Renal cortical epithelial cell (primary cell): ENCODE measurements at places on chromosomes 11 and 22.
A peak's percentile ranks its signal among the peaks of the same experiment; 100 is the strongest.

DNA sequence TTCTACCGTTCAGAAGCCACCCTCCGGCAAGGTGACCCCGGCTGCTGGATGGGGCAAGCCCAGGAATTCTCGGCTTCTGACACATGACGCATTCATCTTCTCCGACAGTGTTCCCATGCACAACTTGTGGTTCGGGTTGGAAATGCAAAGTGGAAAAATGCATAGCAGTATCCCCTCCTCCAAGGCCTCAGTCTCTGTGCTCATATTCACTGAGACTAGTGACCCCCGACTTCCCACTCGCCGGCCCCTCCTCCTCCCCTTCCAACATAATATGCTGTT, 70.0 kb upstream of the NTM start:
- DNase-seq, result no peak

DNA sequence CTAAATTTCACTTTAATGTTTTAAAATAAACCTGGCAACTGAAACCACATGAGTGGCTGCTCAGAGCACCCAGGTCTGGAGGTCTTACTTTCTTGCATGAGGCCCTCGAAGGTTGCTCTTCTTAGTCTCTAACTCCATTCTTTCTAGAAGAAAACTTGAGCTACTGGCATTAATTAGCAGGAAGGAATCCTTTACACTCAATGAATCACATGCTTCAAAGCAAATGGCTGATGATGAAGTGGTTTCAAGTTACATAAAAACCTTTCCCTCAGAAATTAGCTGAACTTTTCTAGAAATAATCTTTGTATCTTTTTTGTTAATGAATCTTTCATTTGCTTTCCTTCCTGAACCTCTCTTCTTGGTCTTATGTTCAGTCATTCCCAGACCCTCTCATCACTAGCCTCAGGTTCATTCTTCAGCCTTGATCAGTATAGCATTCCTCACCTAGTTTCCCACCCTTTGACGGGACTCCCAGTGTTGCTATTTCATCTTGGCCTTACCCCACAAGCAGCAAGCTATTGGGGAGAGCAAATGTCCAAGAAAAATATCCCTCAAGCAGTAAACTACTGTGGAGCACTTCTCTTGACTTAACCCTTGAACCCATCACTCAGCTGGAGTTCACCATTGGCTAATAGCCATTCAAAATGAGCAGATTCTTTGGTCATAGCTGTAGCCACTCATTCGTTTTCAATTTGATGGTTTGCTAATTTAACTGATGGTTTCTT, 75.1 kb downstream of the INSC start:
- peak; percentile 38 for DNase-seq

GRCh38 chr11:64245797-64246620, 734 bp downstream of the PPP1R14B start:
- DNase-seq, result peak; percentile 85

DNA sequence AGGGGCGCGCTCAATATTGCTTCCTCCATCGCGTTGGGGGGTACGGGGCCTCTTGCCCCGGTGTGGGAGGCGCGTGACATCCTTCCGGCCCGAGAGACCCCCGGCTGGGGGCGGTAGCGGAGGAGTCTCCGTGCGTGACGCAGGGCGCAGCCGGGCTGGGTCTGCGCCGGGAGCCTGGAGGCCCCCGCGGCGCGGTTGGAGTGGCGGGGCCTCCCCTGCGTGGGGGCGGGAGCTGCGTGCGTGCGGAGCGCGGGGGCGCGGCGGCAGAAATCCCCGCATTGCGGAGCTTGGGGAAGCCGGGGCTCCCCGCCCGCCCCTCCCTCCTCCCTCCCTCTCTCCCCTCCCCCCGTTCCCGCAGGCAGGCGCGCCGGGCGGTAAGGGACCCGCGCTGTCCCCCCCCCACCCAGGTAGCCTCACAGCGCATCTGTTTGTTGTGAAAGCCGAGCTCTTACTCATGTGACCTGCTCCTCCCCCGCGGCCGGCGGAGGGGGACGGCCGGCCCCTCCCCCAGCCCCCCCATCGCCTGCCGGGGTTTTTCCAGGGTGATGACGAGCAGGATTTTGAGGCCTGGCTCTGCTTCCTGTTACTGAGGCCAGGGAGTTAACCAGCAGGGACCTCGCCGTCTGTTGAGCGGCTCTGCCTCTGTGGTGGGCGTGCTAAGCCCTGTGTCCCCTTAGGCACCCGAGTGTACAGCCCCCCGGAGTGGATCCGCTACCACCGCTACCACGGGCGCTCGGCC, 1.6 kb downstream of the PIM3 start:
- peak; percentile 78 for DNase-seq

DNA sequence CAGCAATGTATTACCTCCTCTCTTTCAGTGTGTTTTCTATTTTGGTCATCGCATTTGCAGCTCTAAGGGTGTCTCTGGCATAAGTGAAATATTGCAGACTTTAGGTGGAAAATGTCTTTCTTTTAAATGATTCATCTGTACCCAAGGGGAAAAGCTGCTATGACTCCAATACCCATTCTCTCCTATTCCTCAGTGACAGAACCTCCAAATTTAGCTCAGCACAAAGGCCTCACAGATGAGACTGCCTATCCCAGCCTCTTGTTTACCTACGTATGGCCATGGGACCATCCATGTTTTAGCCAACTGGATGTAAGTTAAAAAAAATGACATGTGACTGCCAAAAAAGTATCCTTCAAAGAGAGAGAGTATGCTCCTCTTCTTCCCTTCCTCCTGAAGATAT, 7.9 kb downstream of the MTMR2 start:
- no peak for DNase-seq

GRCh38 chr11:69931994-69932910, 113.0 kb upstream of the FGF3 start:
- DNase-seq, result no peak

GRCh38 chr11:100925935-100926334, 203.7 kb downstream of the PGR start:
- DNase-seq, result peak; percentile 81

DNA sequence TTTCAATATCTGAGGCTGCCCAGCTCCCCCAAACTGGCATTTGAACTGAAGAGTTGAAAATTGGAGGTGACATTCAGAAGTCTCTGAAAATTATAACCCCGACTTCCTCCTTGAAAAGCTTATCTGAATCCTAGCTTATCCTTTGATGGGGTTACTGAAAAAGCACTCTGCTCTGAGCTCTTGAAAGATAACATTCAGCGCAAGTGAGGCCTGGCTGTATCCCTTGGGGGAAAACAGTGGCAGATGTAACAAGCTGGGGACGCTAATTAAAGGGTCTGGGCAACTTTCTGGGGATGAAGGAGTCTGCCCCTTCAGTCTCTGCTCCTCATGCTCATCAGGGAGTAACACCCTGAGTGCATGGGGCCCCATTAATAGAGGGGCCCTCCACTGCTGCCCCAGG, 402.0 kb upstream of the CADM1 start:
- DNase-seq, result no peak

DNA sequence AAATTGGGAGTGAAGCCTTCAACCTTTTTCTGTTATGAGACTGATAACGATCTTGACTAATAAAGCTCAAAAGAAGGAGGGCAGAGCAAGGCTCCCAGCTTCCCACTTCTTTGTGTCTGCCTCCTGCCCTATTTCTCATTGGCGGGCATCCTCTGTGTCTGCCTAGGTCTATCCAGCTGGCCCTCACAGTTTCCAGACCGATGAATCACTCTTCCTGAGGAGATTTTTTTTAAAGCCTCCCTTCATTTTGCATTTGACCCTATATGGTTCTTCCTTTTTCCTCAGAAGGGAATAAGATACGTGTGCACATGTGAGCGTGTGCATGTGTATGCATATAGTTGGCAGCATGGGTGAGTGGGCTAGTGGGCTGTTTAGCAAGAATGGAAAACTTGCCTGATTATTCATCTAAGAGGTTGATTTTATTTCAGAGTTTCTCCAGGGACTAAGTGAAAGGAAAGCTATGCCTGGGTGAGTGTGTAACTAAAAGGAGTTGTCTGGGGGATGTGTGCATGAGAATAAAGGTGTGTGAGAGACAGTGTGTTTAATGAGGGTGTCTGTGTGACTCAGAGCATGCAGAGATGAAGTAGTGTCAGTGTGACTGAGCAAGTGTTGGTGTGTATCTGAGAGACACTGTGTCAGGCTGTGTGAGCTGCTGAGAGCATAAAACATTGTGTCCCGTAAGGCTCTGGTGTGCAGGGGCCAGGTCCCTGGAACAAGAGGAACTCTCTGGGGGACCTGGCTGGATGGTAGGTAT, 12.2 kb downstream of the PHLDB1 start:
- peak; percentile 95 for DNase-seq

GRCh38 chr11:46898396-46899095, 19.8 kb downstream of the LRP4 start:
- DNase-seq, result no peak

DNA sequence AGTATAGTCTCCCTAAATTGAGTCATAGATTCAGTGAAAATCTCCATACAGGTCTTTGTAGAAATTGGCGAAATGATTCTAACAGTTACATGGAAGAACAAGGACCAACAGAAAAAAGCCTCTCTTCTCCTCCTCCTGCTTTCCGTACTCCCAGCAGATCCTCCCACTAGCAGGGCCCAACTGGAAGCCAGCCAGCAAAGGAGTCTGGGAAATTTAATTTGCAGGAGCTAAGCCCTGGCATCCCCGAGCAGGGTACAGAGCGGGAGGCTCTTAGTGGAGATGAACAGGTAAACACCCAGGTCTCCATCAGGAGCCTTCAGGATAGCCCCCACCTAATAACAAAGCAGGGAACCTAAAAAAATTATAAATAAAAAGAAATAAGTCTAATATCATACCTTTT, 1473.8 kb downstream of the TBC1D22A start:
- DNase-seq, result no peak

- no peak for DNase-seq
These were observed 48.0 kb upstream of the ANO3 start for GRCh38 chr11:26283852-26284408.

DNA sequence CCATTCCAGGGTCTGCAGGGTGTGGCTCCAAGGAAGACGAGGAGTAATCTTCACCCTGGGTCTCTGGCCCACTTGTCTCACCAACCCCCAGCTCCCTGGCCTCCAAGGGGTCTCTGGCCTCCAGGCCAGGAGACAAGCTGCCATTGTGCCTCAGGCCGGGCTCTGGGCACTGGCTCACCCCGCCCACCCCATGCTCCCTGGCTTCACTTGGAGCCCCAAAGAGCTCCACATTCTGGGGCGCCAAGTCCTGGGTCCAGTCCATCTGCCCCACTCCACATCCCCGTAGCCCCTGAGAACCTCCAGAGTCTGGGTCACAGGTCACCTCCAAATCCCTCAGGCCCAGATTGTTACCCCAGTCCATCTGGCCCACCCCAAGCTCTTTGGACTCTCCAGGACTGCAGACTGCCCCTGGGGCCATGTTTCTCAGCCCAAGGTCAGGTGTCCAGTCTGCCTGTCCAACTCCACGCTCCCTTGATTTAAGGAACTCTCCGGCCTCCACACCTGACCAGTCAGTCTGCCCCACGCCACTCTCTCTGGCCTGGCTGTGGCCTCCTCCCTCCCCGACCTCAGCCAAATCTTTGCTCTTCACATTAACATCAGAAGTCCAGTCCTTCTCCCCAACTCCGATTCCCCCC, 16.2 kb downstream of the TNKS1BP1 start:
- DNase-seq, result no peak

GRCh38 chr11:75182664-75183063, 31.8 kb downstream of the SLCO2B1 start:
- DNase-seq, result no peak

- no peak for DNase-seq
These were observed 177.4 kb downstream of the BUD13 start for GRCh38 chr11:116595305-116595880.

DNA sequence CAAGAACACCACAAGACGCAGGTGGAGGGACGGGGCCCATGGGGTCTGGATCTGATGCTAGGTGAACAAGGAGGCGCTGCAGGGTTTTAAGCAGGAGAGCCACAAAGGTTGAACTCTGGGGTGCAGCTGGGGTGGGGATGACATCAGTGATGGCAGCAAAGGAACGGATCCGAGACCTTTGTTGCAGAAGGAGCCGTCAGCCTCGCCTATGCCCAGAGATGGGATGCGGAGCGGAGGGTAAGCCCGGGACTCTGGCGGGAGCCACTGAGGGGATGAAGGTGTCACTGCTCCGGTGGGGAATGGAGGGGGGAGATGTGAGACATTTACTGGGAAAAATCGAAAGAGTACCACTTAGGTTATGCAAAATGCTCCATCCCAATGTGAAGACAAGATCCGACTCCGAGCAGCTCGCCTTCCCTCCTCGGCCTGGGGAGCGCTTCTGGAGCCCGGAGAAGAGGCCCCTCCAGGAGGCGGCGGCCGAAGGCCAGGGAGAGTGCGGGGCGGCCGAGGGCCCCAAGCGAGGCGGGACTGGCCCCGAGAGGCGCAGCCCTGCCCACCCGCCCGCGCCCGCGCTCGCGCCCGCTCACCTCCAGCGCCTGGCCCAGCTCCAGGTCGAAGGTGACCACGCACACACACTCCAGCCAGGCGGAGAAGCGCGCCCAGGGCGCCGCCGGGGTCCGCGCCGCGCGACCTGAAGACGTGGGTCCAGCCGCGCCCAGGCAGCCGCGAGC, 422 bp downstream of the DENND6B start:
- no peak for DNase-seq

GRCh38 chr11:64065712-64066111, 30.0 kb downstream of the FLRT1 start:
- no peak for DNase-seq

DNA sequence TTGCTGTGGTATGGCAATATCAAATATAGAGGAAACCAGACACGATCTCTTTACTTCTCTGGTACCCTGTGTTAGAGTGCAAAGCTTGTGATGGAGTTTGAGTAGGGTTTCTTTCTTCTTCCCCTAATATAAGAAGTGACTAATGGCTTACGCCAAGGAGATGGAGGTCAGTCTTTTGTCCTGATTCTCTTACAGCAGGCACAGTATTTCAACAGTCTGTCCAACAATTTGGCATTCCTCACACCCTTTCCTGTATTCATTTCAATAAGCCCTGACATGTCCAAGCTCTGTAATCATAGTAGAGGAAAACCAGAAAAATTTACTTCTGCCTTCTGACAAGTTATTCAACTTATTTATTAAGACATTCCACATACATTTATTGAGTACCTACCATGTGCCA, 546.2 kb downstream of the TMEM135 start:
- DNase-seq, result no peak

DNA sequence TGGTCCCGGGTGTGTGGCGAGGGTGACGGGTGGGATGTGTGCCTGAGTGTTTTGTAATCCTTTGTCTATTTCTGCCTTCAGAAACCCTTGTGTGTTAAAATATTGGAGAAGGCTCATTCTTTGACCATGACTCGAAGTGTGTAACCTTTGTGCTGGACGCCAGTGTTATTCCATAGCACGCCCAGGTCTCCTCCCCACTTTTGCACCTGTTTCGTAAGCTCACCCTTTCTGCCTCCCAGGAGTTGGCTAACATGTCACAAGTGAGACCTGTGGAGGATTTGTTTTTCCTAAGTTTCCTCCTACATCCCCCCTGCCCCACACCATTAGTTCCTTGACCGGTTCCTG, 382 bp downstream of the C11orf54 start:
- peak; percentile 94 for DNase-seq

GRCh38 chr22:46457502-46458488, 79.6 kb downstream of the CELSR1 start:
- peak; percentile 38 for DNase-seq
